ENCODE measurements at places on chromosomes 2 and 18.

- no peak for DNase-seq
Observed at GRCh38 chr2:235835810-235836209, 332.4 kb downstream of the GBX2 start.

DNA sequence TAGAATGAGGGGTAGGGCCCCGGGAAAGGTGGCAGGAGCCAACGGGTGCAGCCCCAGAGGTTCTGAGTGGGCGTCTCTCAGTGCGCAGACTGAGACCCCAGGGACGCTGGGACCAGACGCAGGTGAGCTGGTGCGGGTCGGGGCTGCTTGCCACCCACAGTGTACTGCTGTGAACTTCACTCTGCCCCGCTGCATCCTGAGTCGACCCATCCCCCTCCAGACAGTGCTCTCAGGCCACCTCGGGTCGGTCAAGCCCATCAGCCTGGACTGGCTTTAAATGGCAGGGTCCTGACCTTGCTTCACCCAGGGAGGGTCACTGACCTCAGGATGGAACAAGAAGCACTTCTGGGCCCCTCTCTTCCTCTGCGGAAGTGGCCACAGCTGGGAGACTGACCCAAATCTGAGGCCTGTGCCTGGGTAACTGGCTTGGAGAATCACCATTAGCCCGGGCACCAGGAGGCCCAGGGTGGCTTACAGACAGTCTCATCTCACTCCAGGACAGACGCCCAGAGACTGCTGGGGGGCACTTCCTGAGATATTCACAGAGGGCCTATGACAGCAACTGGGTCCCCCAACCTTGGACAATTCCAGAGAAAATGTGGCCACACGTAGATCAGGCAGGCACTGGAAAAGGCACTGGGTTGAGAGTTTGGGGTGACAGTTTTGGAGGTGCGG is 23.7 kb upstream of the BOK start:
- DNase-seq, result no peak

DNA sequence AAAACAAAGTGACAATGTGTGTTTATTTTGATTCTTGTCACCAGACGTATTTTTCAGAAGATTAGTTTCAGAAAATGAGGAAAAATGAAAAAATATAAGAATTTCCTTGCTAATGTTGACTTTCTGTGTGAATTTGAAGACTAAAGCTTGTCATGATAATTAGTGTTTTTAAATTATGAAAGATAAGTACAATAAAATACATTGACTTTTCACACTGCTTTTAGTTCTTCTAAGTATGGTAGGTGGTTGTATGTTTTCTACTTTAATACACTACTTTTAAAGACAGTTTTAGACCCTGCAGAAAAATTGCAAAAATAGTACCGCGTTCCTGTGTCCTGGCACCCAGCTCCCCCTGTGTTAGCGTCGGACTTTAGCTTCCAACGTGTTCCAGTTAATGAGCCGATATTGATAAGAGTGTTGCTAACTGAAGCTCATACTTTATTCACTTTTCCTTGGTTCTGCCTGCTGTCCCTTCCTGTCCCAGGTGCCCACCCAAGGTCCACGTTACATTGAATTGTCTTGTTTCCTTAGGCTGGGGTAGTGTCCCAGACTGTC is 695 bp downstream of the RBFA start:
- no peak for DNase-seq

DNA sequence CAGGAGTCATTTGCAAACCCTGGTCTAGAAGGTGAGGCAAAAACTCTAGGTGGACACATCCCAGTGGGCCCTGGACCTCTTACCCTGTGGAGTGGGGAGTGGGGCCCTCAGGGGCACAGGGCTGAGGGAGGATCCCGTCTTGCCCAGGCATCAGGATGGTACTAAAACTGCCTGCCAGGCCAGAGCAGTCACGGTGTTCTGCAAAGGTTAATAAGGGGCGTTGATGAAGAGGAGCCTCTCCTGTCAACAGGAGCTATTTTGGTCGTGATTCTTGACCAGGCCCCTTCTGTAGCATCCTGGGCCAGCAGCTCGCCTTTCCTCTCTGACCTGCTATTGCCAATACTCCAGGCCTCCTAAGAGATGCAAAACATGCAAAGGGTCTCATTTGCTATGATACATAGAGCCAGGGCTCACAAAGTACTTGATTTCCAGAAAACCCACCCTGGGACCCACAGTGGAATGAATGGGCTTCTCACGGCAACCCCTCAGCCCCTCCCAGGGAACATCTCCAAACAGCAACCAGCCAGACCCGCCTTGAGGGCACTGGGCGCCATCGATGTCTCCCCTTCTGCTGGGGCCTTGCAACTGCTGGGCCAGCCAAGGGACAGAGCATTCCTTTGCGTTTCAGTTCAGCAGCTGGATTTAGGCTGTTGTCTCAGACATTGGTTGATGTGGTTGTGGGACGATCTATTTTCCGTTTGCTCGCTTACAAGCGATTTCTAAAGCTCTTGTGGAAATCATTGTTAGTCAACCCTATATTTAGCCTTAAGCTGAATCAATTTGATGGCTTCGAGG is 111.1 kb downstream of the PDCL3 start:
- DNase-seq, result no peak

DNA sequence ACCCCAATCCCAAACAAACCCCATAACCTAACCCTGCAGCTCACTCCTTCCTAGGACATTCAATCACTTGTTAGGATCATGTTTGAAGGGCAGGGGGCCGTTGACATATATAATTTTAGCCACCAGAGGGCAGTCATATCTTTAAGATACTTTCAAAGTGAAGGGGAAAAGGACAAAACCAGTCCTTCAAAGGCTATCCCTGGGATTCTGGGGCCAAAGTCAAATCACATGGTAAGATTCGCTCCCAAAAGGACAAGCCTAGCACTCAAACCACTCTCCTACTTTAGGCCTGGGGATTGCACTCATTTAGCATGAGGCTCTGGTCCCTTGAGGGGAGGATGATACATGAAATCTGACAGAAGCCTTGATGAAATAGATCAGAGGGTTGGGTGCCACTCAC is 44.6 kb downstream of the HAUS1 start:
- DNase-seq, result no peak

- no peak for DNase-seq
Observed at GRCh38 chr2:196336207-196336606, 164.8 kb upstream of the STK17B start.

- DNase-seq, result no peak
Observed at GRCh38 chr2:79723830-79724229, 211.0 kb downstream of the CTNNA2 start.

DNA sequence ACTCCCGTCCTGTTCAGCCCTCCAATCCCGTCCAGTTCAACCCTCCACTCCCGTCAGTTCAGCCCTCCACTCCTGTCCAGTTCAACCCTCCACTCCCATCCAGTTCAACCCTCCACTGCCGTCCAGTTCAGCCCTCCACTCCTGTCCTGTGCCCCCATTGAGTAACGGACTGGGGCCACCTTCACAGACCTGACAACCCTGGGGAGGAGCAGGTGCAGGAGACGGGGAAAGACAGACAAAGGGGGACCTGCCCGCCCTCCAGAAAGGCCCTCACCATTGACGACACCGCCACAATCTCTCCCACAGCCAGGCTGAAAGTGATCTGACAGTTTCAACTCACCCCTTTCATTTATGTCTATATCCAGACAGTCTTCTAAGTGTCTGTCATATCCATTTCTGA is 72.2 kb downstream of the EIPR1 start:
- no peak for DNase-seq

- no peak for DNase-seq
Observed at GRCh38 chr2:235045336-235045972, 93.6 kb downstream of the SH3BP4 start.

DNA sequence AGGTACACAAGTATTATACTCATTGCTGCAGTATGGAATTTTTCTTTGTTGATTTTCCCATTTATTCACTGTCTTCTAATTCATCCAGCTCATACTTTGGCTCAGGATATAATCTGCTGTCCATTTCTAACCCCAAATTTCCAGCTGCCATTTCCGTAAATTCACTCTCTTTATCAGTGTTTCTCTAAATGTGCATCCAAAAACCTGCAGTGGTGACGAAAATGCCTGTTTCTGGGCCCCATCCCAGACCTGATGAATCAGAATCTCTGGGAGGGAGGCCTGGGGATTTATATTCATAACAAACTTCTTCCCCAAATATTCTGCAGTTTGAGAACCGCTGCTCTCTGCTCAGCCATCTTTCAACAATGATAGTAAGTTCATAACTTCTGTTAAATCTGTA is 86.6 kb downstream of the VWC2L start:
- no peak for DNase-seq

DNA sequence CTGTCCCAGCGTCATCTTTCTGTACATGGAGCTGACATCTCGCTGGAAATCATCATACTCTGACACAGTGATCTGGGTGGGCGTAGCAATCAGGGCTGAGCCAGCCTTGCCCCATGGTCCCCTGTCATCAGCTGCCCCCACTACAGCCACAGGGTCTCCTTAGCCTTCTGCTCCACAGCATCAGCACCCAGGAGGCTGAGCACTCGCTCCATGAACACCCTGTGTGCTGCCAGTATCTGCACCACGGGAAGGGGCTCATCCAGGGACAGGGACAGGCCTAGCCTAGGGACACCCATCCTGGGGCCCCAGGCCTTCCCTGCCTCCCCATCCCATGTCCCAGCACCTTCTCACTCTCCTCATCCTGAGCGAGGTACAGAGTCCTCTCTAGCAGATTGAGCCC is 11.4 kb downstream of the ALPG start:
- no peak for DNase-seq

- no peak for DNase-seq
Observed at GRCh38 chr2:9761577-9761976, 81.7 kb upstream of the TAF1B start.

DNA sequence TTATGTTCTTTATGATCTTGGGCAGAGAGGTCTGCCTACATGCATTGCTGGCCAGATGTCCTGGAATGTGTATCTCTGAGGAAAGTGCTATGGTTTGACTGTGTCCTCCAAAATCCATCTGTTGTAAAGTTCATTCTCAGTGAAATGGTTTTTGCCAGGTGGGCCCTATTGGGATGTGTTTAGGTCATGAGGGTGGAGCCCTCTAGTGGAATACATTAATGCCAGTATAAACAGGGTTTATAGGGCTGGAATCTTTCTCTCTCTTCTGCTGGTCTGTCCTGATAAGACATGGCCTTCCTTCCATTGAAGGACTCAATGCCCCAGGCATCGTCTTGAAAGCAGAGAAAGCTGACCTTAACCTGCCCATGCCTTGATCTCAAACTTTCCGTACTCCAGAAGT is 258.5 kb downstream of the RPIA start:
- DNase-seq, result no peak

GRCh38 chr2:190698895-190699294 is 50.0 kb downstream of the NAB1 start:
- DNase-seq, result no peak

DNA sequence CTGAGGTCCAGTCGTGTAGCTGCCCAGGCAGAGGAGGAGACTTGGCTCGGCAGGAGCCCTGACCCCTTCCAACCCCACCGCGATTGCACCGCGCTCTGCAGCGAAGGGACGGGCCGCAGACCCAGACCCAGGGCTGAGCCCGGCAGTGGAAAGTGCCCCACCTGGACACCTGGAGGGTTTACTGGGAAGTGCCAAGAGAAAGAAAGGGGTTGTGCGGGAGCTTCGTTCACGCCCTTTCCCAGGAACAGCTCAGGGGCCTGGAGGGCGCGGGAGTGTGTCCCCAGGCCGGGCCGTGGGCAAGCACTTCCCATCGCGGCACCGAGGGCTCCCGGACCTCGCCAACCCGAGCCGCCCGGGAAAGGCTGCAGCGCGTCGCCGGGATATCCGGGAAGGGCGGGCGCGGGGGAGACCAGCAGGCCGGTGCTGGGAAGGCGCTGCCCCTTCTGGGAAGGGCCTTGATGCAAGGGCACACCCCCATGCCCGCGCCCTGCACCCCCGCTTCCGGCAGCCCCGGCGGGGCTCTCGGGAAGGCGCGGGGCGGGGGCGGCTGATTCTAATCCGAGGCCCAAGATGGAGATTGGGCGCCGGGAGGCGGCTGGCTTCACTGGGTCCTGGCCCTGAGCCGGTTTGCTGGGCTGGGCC is 36.1 kb upstream of the MRPL33 start:
- DNase-seq, result peak; percentile 46

DNA sequence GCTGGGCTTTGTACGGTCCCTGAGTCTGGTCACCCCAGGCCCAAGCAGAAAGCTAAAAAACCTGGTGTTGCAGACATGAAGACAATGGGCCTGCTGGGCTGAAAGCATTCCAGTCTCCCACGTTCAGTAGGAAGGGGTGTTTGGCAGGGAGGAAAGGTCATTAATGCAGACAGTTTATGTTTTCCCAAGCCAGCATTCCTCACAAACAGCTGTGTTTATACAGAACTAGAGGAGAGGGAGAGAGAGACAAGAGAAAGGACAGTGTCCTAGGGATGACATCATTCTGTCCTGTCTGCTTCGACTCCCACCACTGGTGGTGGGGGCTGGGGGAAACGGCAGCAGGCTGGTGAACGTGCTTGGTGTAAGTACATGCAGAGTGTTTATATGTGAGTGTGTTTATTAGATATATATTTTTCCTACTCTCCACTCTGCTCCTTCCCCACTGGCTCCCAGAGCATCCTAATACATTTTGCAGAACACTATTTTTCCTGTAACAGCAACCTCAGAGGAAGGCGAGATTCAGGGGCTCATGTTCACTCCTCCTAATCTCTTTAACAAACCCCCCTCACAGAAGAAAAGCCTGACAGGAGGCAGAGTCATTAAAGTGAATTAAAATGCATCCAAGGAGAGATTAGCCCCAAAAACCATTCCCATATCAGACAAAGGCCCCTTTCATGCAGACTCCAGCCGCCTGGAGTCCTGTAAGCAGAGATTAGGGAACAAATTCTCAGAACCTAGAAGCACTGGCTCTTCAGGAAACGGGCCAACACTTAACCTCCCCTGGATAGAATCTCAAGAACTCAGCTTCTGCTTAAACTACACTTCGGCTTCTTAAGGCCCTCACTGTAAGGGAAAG is 380.4 kb downstream of the TNS1 start:
- no peak for DNase-seq

- no peak for DNase-seq
Observed at GRCh38 chr2:190459881-190460280, 51.7 kb downstream of the MFSD6 start.

GRCh38 chr18:56505971-56506370 is 132.4 kb downstream of the TXNL1 start:
- no peak for DNase-seq

DNA sequence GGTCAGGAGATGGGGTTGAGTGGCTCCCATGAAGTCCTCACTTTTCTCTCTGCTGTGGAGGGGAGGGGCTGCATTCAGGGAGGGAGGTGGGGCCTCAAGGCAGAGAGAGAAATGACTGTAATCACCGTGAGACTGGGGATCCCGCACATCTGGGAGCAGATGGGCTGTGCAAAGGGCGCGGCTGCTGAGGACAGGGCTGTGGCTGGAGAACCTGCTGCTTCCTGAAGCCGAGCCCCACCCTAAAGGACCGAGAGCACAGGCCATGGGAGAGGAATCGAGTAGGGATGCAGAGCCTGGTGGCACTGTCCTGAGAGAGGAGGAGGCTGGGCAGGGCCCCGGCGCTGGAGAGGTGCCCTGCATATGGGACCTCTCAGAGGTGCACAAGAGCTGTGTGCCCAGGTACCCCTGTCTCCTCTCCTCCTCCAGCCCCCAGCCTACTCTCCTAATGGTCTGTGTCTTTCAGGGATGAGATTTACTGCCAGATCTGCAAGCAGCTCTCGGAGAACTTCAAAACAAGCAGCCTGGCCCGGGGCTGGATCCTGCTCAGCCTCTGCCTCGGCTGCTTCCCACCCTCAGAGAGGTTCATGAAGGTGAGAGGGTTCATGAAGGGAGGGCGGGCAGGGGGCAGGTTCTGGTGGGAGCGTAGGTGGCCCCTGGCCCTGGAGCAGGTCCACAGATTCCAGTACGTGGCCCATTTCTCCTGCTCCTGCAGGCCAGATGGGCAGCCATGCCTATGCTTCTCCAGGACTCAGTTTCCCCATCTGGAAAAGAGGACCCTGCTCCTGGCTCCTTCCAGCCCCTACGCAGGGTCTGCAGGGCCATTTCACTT is 25.9 kb upstream of the GPR17 start:
- no peak for DNase-seq

All from C1 segment of cervical spinal cord (tissue), 14 donors.